ENCODE measurements at places on chromosomes 4 and X.

- no peak for DNase-seq
Measured at GRCh38 chr4:178027796-178028195, 585.6 kb upstream of the AGA start.

DNA sequence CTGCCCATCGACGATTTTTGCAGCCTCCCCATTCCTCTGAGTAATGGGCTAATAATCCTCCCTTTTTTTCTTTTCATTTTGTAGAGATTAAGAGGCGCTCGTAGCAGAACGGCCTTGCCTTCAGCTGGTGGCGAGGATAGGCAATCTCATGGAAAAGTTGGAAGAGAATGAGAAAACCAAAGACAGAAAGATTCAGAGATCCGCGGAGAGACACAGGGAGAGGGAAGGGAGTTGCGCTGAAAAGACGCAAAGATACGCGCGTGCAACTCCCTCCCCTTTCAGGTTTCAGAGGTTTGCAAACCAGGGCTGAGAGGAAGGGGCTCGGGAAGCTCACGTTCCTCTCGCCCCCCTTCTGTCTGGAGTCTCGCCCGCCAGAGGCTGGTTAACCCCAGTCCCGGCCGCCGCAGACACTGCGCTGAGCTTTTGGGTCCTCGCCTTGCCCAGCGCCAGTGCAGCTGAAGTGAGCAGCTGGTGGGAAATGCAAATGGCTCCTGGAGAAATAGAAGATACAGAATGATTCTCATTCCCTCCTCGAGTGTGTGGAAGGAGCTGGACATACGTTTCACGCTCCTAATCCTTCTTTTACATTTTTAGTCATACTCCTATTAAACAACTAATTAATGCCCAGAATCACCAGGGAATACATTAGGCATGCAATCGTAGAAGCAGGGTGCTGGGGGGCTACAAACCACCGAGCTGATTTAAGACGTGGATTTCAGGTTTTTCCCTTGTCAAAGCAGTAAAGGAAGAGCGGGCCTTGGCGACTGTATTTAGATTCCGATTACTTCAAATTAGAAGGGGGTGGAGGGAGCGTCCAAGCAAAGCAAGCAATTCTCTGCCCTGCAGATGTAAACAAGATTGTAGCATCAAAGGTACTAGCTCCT is 16.6 kb upstream of the PITX2 start:
- no peak for DNase-seq

GRCh38 chrX:79366873-79367749 is at the start of gene ITM2A:
TSS of gene ITM2A (minus strand) at chrX:79367334. CDS start at chrX:79367215, 119 bp downstream.
- peak; percentile 23 for DNase-seq

GRCh38 chr4:127113844-127114362 is 518.9 kb upstream of the INTU start:
- DNase-seq = no peak

DNA sequence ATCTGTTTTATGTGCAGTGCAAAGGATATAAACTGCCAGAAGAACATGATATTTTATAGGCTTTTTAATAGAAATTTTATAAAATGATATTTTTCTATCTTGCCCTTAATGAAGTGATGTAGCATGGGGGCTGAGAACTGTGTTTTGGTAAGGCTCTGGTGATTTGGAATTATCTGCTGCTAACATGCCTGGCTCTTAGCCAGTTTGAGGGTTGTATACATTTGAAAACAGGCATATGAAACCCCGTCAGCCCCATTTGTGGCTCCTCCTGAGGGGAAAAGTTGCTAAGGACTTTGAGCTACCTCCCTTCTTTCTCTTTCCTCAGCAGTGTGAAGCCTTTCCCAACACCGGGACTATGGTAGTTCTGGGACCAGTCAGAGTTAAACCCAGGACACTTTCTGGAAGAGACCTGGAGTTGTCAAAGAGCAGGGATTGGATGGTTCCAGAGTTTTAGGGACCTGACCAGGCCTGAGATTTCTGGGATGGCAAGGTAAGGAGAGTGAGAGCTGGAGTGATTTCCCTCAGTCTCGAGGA is 4.7 kb downstream of the SFRP2 start:
- no peak for DNase-seq

DNA sequence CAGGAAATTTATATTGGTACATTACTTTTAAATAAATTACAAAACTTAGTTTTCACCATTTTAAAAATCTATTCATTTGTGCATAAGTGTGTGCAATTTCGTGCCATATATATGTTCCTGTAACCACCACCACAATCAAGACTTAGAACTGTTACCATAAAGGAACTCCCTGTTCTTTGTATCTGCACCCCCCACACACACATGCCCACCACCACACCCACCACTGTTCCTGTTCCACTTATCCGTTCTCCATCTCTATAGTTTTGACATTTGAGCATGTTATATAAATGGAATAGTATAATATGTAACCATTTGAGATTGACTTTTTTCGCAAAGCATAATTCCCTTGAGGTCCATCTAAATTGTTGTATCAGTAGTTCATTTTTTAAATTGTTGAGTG is 73.7 kb downstream of the TAF1 start:
- no peak for DNase-seq

DNA sequence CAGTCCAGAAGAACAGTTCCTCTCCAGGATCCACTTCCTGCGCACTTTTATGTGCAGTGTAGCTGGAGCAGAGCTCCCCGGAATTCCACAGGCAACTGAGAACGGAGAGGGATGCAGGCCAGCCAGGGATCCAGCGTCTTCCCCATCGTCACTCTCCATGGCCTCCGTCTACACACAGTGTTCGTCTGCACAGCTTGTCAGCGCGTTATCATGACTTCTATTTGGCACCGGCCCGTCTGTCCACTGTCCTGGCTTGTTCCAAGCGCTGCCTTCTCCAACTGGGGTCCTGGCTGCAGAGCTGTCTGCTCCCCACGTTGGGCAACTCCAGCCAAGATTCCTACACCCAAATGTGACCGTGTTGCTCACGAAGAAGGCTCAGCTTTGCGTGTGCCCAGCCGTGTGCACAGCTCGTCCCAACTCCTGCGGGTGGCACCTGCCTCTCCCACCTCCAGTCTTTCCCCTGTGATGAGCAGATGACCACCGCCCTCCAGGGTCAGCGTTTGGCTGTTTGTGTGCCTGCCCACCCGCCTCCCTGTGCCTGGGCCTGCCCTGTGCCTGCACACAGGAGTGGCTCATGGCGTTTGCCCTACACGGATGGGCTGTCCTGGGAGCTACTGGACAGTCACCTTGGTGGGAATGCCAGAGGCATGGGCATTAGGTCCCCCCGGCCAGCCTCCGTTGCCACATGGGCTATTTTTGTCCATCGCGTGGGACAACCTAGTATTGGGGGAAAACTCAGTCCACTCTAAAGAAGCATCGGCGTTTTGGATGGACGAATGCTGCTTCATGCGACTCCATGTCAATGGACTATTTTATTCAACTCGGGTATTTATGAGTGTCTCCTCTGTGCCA is 2.2 kb upstream of the CTBP1 start:
- DNase-seq = no peak

GRCh38 chr4:75432683-75433082 is 81.5 kb downstream of the RCHY1 start:
- DNase-seq = peak; percentile 8

- no peak for DNase-seq
Measured at GRCh38 chr4:16021804-16022560, 59.0 kb upstream of the FGFBP2 start.

- DNase-seq = no peak
Measured at GRCh38 chr4:41912546-41912945, 22.7 kb upstream of the TMEM33 start.

GRCh38 chr4:1333256-1333655 is 13.8 kb upstream of the UVSSA start:
- DNase-seq = no peak

DNA sequence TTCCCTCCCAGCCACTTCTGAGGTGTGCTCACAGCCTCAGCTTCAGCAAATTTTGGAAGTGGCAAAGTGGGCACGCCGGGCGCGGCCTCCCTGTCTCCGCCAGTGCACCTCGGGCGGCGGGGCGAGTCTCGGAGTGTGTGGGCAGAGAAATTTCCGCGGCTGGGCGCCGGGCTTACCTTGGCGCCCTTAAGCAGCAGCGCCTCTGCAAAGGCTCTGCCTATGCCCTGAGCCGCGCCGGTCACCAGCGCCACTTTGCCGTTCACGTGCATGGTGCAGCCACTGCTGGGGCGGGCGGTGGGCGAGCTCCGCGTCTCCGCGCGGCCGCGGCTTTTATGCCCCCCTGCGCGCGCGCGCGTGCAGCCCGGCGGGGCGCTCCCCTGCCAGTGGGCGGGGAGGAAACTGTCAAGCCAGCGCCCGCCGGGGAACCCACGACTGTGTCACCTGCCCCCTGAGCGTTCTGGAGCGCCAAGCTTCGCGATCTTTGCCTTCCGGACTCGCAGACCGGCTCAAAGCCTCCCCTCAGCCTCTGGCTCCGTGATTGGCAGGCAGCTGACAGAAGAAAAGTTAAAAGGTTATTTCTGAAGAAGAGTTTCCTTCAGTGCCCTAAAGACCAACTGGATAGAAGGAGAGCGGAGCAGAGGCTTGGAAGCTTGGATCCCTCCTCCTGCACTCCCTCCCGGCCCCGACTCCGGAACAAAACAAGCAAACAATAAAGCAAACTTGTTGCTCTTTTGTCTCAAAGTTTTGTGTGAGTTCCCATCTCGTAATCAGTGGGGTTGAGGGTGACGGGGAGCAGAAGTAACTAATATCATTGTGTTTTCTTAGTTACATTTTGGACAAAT is at the start of gene HPGD:
Gene HPGD (minus strand): TSS at position 306 of the 842 bp plus-strand sequence. CDS start 37 bp downstream, at position 269.
- peak; percentile 22 for DNase-seq

GRCh38 chr4:186727169-186727976 is 3.7 kb upstream of the FAT1 start:
- no peak for DNase-seq

GRCh38 chrX:57289089-57289488 is 2.6 kb downstream of the FAAH2 start:
- DNase-seq = no peak

DNA sequence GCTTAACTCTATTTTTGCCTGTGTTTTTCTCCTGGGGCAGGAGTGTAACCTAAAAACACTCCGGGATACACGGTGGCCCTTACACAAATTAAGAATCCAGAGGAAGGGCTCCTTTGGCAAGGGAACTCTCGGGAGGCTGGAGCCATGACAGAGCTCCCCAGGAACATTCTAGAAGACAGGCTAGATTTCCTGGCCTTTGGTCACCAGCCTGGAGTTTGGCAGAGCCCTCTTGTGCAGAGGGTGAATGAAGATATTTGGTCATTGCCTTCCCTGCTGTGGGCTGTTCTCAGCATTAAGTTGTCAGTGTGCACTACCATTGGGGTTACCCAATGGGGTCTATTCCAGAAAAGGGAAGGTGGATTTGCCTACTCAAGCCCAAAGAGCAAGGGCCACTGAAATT is 53.8 kb upstream of the LNX1 start:
- no peak for DNase-seq

- DNase-seq = no peak
Measured at GRCh38 chr4:38695809-38696208, 31.8 kb downstream of the KLF3 start.

- DNase-seq = no peak
Measured at GRCh38 chrX:35285289-35285962, 342.8 kb downstream of the FAM47B start.

- DNase-seq = no peak
Measured at GRCh38 chr4:101271516-101271915, 75.8 kb downstream of the PPP3CA start.

DNA sequence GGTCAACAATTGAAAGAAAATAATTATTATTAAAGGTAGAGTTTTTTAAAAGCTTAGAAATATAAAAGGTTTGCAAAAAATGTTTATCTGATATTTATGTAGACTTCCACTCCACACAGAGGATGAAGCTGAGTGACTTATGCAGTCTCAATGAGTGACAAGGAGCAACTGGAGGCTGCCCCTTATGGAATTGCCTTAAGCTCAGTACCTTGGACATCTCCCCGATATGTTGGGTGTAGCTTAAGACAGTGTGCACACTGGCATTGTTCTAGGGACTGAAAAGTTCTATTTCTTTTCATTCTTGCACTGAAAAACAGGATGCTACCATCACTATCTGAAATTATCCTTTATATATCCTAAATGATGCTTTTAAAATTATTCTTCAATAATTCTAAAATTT is 292.1 kb downstream of the PRDM5 start:
- no peak for DNase-seq

DNA sequence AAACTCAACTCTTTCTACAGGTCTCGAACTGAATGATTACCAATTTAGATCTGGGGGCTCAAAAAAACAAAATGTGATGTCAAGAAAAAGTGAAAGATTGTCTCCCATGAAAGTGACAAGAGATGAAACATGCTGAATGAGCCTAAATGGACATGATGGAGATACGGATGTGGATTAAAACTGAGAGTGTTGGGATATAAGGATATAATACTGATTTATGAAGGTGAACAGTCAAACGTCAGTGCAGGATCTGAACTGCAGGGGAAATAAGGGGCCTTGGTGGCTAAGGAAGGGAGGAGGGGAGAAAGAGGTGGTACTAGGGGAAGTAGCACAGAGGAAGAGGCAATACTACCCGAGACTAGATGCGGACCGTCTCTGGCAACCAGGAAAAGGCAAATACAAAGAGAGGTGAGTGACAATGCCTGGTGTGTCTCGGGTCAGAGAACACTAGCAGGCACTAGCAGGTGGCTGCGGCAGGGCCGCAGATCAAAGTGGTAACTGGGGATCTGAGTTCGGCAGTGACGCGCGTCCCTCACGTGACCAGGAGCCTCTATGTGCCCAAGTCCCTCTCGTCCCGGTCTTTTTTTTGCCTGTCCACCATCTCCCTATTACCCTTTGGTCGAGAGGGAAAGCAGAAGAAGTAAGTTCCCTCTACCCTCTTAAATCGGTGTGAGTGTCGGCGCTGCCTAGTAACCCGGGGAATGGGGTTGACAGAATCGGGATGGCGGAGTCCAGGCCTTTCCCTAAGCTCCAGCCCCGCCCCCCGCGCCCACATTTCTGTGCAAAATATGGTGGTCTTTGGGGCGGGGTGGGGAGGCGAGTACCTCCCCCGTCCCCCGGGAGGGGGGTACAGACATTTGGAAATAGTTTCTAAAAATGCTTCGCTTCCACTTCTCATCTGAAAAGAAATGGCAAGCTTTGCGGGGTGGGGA is at the start of gene TCEAL1:
Gene TCEAL1 (plus strand): TSS at position 590 of the 932 bp plus-strand sequence. CDS start 942 bp downstream, outside the sequence.
- DNase-seq = peak; percentile 19

DNA sequence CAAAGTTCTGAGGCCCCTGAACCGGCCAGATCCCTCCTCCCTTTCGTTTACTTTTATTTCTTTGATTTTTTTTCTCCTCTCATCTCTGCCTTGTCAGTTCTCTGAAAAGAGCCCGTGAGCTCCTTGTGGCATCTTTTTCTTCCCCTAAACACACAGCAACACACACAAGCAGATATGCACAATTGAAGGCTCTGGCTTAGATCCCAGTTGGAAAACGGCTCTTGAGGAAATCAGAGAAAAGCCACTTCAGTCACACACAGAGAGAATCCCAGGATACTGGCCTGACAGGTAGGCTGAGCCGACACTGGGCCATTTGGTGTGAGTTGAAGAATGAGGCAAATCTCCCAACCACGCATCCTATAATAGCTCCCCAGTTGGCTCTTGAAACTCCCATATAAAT is 12.9 kb downstream of the DIPK2B start:
- no peak for DNase-seq
